ENCODE measurements at places on chromosomes 7 and 10.

DNA sequence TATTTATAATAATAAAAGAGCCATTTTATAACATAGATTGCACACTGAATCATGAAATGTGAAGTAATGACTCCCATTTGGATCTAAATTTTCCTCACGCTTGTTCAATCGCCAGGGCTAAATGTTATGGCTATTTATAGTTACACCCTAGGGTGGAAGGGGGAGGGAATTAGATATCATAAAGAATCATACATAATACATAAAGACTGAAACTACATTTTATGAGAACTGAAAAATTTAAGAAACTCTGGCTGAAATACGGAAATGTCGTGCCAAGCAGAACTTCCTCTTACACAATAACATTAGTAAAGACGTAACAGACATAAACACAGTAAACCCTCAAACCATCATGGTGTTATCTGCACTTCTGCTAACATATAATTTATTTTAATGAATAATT is 327.5 kb upstream of the PHF14 start:
- no peak for DNase-seq

GRCh38 chr10:34666008-34666704 is 148.9 kb downstream of the PARD3 start:
- no peak for DNase-seq

GRCh38 chr10:91629715-91630549 is 2.9 kb downstream of the PPP1R3C start:
- no peak for DNase-seq

GRCh38 chr7:33511778-33512177 is 382.4 kb downstream of the BBS9 start:
- DNase-seq: no peak

- DNase-seq: no peak
These were observed 27.2 kb downstream of the LSM5 start for GRCh38 chr7:32462977-32463376.

GRCh38 chr10:102812231-102812876 is 24.9 kb downstream of the CYP17A1 start:
- no peak for DNase-seq

DNA sequence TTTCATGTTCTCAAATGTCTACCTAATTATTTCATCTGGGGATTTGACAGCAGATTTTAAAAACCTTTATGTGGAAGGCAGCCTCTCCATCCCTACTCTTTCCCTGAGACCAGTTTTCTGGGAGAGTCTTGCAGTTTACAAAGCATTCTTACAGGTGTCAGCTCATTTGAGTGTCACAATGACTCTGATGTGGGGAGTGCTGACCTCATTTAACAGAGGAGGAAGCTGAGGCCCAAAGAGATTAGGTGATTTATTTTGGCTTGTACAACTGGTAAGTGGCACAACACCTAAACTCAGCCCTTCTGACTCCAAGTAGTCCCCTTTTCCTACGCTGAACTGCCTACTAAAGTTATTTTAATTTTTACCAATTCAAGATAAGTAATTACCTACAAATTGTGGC is 33.3 kb upstream of the MAT1A start:
- no peak for DNase-seq

DNA sequence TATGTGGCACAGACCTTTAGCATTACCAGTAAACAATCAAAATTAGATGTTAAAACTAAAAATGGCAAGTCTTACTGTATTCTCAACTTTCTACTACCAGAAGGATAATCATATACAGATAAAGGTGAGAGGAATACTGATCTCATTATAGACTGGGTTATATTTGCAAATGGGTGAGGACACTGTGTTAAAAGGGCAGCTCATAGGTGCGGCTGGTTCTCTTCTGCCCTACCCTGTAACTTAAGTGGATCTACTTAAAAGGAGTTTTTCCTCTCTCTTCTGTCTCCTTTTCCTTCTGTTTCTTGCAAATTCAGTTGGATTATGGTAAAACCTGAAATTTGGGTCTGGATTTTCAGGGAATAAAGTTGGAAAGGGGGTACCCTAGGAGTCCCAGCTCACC is 33.0 kb downstream of the WASL start:
- DNase-seq: no peak

DNA sequence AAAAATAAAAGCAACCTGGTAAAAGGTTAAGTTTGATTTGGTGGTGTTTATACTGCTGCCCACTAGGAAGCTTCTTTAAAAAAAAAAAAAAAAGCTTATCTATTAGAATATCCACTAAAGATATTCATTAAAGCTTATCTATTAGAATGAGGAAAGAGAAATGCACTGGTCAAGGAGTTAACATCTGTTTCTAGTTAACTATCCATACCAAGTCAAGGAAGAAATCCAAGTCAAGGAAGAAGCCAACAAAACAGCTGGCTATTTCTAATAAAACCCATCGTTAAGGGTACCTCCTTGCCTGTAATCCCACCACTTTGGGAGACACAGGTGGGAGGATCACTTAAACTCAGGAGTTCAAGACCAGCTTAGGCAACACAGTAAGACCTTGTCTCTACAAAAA is 82.6 kb downstream of the JMJD1C start:
- DNase-seq: no peak

DNA sequence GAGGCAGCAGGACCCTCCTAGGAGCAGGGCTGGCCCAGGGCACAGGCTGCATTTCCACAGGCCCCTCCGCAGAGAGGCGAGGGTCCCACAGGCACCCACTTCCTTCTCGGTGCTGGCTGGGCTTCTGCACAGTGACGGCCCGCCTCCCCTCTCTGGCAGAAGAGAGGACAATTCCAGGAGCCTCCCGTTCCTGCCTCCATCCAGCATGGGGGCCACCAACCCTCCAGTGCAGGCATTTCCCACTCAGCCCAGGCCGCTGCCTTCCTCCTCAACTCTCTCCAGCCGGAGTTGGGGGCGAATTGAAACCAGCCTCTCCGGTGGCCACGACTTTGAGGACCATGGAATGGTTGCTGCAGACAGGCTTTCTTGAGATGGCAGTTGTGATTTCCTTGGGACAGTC is 125.0 kb upstream of the PPP2R2D start:
- no peak for DNase-seq

- DNase-seq: no peak
These were observed 1052.6 kb downstream of the REEP3 start for GRCh38 chr10:64573623-64574325.

DNA sequence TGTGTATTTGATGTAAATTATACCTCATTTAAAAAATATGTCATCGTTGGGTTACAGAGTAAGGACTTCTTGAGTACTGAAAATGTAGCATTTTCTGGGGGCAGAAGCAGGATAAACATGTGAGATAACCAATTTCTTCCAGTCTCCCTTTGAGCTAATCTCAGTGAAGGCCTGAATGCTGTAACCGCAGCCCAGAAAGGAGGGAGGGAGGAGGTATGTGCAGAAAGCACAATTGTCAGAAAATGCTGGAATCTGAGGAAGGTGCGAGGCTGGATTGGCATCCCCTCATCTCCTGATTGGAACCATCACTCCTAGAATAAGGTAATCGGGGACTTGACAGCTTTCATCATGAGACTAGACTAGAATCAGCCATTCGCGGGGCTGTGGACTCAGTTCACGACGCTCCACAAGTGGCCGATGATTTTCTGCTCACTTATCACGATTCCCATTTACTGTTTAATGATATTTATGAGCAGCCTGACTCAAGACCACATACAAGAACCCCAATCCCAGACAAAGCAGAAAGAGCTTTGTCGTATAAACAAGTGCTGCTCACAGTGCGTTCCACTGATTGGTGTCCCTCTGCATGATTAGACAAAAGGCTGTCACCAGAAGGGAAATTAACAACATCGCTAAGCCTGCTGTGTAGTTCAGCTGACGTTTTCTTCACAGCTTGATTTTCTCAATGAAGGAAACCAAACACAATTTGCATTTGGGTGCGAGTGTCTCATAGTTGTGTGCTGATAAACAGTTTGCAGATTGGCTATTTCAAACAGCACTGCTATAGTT is 93.2 kb downstream of the SVIL start:
- no peak for DNase-seq

- no peak for DNase-seq
These were observed 189.6 kb downstream of the TNS3 start for GRCh38 chr7:47392241-47392759.

GRCh38 chr7:94160719-94161435 is 156.7 kb upstream of the BET1 start:
- no peak for DNase-seq

- DNase-seq: no peak
These were observed 10.9 kb upstream of the KIAA1549 start for GRCh38 chr7:138992052-138992531.

DNA sequence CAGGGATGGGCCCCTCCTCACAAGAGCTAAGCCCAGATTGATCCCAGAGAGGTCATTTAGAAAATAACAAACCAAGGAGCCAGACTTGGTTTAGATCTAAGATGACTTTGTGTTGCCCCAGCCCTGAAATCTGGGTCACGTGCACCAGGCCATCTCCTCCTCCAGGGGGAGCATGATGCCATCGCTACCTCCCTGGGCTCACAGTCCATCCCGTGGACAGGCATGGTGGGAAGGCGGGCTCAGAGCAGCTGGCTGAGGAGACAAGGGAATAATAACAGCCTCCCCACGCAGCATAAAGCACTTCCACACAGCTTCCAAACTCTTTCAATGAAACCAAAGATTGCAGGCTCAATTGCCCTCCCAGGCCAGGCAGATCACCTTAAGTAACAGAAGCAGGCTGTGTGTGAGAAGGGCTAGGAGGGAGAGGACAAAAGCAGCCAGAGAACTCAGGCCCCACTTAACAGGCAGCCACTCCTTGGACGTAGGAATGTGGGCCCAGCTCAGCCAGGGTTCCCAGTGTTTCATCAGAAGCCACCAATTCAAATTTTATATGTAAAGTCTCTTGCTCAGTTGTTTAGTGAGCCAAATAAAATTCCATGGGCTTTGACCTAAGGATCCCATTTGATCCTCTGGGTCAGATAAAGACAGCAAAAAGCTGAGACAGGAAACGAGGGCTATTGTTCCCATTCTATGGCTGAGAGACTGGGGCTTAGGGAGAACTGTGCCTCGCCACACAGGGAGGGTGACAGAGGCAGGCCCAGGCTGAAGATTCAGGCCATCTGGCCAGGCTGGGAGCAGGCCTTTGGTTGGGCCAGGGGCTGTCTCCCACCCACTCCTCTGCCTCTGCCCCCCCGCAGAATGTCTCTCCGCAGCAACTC is 100.2 kb downstream of the COL13A1 start:
- DNase-seq: no peak

DNA sequence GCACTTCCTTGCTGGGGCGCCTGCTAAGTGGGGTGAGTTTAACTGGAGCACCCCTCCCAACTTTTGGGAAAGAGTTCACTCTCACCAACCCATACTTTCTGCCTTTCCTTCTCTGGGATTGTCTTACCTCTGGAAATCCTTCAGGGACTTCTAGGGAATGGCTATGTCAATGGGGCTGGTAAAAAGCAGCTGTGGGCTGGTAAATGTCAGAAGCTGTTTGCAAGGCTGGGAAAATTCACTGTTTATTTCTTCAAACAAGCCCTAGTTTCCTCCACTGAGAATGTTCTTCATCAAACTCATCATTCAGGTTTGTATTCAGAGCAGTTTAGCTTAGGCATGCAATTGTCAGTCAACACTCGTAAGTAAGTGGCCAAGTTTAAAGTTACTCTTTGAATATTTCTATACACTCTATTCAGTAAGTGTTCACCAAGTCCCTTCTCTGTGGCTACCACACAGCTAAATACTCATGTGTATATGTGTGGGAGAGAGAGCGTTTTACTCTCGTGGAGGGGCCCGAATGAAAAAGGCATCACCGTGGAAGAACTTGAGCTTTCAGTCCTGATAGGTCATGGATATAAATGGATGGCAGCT is 654.8 kb downstream of the LRMDA start:
- no peak for DNase-seq

GRCh38 chr10:69364232-69364940 is 52.3 kb downstream of the TACR2 start:
- DNase-seq: no peak

- no peak for DNase-seq
These were observed 295.3 kb upstream of the MKI67 start for GRCh38 chr10:128421371-128422160.

DNA sequence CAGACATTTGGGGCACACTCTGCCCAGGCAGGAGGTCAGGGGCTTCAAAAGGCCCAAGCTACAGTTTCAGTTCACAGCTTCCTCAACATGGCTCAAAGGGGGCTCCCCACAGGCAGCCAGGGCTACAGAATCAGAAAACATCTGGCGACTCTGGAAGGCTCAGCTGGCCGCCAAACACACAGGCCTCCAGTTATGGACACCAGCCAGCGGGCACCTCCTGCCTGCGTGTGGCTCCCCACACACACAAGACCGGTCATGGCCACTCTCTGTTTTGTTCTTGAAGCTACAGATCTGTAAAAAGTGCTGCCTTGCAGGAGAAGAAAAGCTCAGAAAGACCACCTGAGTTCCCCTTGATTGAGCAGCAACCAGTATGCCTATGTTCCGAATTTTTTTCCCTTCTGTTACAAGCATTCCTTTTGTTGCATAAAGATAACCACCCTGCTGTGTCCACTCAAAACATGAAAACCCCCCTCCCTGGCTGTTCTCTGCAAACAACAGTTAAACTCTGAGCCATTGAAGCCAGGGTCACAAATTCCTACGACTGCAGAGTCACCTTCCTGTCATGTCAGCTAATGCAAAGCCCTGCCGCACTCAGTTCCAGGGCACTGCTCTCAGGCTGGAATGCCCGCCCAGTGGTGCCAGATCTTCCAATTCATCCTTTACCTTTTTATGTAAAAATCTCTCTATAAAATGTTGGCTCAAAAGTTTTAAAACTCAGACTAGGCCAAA is 33.6 kb downstream of the VSTM4 start:
- DNase-seq: no peak

DNA sequence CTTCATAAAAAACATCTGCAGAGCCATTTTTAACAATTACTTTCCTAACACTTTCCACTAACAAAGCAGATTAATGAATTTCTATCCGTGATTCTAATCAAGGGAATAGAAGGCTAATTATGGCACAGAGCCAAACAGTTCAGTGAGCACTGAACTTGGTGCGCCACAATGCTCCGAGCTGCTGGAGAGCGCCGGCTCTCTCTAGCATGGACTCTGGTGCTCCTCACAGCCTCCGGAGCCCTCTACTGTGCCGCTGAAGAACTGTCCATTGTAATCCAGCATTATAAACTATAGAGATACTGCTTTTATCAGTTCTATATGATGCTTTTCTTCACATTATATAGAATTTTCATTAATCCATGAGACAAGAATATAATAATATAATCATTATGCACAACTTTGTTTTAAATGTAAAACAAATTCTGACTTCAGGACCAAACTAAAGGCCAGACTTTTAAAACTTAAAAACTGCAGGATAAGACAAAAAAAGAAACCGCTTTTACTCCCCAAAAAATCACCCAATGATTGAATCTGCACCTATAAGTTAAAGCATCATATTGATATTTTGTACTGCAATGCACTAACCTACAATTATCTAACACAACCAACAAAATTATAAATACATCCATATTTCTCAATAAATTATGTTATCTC is 123.6 kb downstream of the RNF32 start:
- no peak for DNase-seq

DNA sequence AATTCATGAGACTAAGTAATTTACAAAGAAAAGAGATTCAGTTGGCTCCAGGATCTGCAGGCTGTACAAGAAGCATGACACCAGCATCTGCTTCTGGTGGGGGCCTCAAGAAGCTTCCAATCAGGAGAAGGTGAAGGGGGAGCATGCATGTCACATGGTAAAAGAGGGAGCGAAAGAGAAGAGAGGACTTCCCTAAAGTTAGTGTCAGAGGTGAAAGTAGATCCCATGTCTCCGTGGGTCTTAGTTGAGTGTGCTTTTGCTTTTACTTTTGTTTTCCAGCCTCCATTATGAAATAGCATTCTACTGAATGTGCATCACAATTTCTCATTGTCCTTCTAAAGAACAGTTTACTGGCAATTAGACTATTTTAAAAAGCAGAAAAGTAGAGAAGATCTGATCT is 213.6 kb upstream of the FZD1 start:
- no peak for DNase-seq

GRCh38 chr7:157193274-157193673 is 54.5 kb downstream of the UBE3C start:
- DNase-seq: no peak
